Stimulated activated CD8-positive, alpha-beta memory T cell treated with anti-CD3 and anti-CD28 coated beads, Interleukin-15, amount 100 ng/mL, for 24 hours (primary cell): ENCODE measurements at places on chromosomes 5 and 9.

DNA sequence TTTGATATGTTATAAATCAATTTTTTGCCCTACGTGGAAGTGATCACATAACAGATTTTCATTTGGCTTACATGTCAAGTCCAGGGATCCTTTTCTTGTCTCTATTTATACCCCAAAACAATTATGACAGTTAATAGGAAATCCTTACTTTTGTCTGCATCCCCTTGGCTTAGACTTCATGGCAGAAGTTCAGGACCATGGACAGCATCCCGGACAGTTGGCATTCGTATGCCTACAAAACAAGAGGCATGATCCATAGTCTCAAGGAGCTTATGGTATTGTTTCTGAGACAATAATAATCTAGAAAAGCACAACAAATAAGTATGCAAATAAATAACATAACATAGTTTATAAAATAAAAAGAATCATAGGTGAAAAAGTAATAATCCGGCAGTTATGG, 214.3 kb upstream of the GRIA1 start:
- no peak for DNase-seq

DNA sequence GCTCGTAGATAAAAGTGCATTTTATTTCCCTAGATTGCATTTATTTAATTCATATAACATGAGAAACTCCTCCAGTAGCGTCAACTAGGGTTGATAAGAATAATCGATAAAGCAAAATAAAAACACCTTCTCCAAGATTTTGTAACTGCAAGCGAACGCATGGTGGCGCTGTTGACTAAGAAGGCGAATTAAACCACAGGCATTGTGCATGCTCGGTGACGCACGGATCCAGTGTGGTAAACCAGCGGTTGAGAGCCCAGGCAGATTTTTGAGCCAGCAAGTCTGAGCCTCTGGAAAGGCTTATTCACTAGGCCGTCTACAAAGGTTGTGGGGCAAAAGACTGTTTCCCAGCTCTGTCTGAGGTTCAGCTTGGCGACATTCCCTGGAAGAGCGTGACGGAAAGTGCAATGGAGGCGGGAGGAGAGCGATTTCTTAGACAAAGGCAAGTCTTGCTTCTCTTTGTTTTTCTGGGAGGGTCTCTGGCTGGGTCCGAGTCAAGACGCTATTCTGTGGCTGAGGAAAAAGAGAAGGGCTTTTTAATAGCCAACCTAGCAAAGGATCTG, at the start of gene PCDHB3:
TSS of gene PCDHB3 (plus strand) at position 231 of the 563 bp plus-strand sequence. CDS start at position 408, 177 bp downstream.
- no peak for DNase-seq

GRCh38 chr5:123524146-123524545, 12.2 kb downstream of the CSNK1G3 start:
- no peak for DNase-seq

DNA sequence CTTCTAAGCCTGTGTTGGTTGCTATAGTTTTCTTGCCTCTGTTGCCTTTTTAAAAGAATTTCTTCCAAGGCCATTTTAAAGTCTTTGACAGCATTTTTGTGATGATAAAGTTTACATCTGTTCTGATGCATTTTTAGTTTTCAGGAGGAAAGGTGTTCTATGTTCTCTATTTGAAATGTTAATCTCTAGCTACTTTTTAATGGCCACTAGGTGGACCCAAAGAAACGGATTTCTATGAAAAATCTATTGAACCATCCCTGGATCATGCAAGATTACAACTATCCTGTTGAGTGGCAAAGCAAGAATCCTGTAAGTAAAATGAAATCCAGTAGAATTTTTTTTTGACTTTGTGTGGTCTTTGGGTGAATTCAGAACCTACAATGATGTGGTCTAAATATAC, 60.2 kb downstream of the MELK start:
- no peak for DNase-seq

GRCh38 chr9:130128733-130129431, 43.3 kb upstream of the NCS1 start:
- DNase-seq: no peak

GRCh38 chr5:75671506-75671905, 45.7 kb downstream of the POC5 start:
- DNase-seq: no peak
